ENCODE measurements at places on chromosomes 5 and 9.
A peak's percentile ranks its signal among the peaks of the same experiment; 100 is the strongest.

DNA sequence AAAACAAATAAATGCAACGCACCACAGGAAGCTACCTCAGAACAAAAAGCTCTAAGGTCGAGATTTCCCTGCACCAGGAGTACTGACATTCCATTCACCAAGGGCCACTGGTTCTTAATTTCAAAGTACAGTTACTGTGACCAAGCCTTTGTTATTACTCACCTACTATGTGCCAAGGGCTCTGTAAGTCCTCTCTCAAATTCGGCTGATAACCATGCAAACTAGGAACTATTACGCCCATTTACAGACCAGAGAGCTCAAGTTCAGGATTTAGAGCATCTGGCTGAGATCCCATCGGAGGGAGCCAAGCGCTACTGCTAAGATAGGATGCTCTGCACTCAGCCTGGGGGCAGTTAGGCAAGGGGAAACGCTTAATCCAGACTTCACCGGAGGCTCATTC, 5.6 kb downstream of the MYO10 start:
- DNase-seq: no peak

DNA sequence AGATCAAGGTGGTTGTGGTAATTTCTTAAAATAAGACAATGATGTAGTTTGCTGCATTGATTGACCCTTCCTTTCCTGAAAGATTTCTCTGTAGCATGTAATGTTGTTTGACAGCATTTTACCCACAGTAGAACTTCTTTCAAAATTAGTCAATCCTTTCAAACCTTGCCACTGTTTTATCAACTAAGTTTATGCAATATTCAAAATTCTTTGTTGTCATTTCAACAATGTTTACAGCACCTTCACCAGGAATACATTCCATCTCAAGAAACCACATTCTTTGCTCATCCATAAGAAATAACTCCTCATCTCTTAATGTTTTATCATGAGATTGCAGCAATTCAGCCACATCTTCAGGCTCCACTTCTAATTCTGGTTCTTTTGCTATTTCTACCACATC, 43.8 kb downstream of the NR2F1 start:
- no peak for DNase-seq

GRCh38 chr9:108484468-108484867, 371.3 kb downstream of the ACTL7B start:
- DNase-seq: no peak

GRCh38 chr5:139635606-139636206, 12.4 kb upstream of the CXXC5 start:
- DNase-seq: peak; percentile 37

- no peak for DNase-seq
Observed at GRCh38 chr5:68838157-68838718, 255.6 kb upstream of the SLC30A5 start.

DNA sequence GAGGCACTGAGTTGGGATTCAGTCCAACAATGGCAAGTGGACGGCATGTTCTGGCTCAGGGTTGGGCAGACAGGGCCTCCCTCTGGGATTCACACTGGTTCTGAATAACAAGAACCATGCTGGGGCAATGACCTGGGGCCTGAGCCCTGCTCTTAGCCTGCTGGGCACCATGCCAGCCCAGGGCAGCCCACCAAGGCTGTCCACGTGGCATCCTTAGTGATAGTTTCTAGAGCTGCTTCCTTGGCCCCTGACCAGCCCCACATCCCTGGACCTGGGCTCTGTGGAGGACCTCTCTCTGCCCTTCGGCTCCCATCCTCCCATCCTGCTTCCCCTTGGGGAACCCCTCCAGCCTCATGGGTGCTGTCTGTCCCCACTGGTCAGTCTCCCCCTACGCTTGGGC, 22.3 kb upstream of the OLFM1 start:
- no peak for DNase-seq

GRCh38 chr5:104793755-104794080, 1231.1 kb upstream of the NUDT12 start:
- DNase-seq: no peak

DNA sequence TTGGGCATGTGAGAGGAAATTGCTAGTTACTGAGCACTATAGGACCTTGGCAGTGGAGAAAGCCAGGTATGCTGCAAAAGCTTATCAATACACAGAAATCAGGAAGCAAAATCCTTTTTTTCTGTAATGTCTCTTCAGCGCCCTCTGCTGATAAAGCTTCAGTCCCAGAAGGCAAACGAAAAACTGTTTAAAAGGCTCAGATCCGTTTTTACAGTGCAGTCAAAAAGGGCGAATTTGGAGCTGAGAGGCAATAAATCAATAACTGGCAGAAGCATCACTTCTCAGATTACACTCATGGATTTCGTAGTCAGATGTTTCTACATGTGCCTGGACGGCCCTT, 1.1 kb upstream of the MAN2A1 start:
- DNase-seq: peak; percentile 45

- no peak for DNase-seq
Observed at GRCh38 chr9:91071184-91071990, 269.8 kb downstream of the SYK start.

DNA sequence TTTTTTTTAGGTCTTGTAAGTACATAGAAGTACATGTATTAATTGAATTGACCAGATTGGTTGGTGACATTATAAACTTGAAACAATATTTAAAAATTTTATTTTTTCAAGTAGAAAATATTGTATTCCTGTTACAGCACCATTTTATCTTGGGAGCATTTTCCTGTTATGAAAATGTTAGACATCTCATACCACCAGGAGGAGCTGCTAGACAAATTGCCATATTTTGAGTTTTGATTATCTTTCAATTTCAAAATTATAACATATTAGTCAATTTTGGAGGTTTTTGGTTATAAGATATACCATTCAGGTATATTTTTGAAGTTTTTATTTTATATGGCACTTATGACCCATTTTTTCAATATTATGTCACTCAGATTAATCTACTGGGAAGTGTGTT, 84.4 kb downstream of the CNTLN start:
- no peak for DNase-seq

DNA sequence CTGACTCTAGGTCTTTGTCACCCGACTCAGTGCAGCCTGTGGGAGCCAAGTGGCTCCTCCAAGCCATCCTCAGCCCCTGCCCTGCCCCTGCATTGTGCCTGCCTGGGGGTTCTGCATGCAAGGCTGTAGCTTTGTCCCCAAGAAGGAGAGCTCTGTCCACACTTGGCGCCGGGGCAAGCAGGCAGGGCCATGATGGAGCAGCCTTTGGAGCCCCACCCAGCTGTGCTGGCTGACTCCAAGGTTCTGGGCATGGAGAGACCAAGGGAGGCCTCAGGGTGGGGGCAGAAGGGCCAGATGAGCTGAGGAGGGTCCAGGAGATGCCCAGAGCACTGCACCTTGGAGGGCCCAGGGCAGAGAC, 226.2 kb downstream of the CACNA1B start:
- DNase-seq: no peak

DNA sequence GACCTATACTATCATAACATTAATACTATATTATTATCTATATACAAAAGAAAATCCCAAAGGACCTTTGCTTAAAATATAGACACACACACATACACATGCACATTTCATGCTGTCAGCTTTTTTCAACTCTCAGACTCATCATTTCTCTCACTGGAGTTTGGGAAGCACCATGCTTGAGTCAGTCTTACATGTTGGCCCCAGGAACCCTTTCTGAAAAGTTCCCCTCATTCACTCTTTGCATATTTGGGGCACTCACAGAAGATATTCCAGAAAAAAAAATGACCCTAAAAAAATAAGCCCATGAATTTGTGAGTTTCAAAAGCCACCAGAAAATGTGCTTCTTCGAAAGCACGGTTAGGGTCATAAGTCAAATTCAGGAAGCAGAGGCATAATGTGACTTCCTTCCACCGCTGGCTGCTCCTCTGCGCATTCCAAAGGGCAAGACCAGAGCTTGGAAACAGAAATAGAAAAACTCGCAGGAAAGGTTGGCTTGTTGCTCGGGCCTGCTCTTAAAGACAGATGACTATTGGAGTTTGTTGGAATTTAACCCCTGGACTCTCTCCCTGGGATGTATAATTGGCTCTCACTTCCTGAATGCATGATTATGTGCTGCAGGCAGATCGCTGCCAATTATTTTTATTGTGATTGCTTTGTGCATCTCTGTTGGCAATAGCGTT, 129.7 kb upstream of the IQGAP2 start:
- DNase-seq: no peak

Data from CD4-positive, alpha-beta T cell treated with Interleukin-12 subunit alpha and Interleukin-12 subunit beta, for 1 hour (primary cell).